Kidney epithelial cell (primary cell): ENCODE measurements at places on chromosomes 3 and 15.

GRCh38 chr3:177249203-177249602 is 51.9 kb upstream of the TBL1XR1 start:
- no peak for DNase-seq

GRCh38 chr3:134693226-134693625 is 42.4 kb upstream of the KY start:
- no peak for DNase-seq

GRCh38 chr3:72095521-72095920 is 310.6 kb upstream of the PROK2 start:
- DNase-seq, result no peak

GRCh38 chr3:4889896-4890295 is 89.3 kb upstream of the BHLHE40 start:
- no peak for DNase-seq

- DNase-seq, result no peak
Observed at GRCh38 chr3:170420307-170420821, 1.7 kb downstream of the CLDN11 start.

- no peak for DNase-seq
Observed at GRCh38 chr3:187744169-187745151, 808 bp downstream of the BCL6 start.

- DNase-seq, result no peak
Observed at GRCh38 chr3:123702720-123703119, 117.9 kb upstream of the HACD2 start.

- DNase-seq, result no peak
Observed at GRCh38 chr3:172808969-172809546, 58.5 kb downstream of the ECT2 start.

- no peak for DNase-seq
Observed at GRCh38 chr15:92454555-92455105, 60.9 kb downstream of the ST8SIA2 start.

- DNase-seq, result no peak
Observed at GRCh38 chr3:195752546-195753331, 32.0 kb downstream of the MUC20 start.

GRCh38 chr3:125478326-125478725 is 41.7 kb downstream of the SNX4 start:
- DNase-seq, result no peak

DNA sequence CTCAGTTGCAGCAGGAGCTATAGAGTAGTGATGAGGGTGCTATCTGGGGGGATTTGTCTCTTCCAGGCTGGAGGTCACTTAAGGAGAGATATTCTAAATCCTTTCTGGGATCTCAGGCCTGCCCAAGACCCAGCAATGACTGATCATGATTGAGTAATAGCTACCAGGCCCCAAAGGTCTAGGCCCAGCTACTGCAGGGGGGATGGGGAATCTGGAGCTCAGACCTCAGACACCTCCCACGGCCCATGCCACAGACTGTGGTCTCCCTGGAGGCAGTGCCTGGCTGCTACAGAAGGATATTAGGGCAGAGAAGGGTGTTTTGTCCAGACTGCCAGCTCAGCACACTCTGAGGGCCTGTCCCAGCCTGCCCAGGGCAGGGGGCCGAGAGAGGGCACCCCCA is 6.9 kb downstream of the SLC38A3 start:
- peak; percentile 34 for DNase-seq
